Upper lobe of left lung (tissue), 6 donors: ENCODE measurements at places on chromosomes 1 and 21.

DNA sequence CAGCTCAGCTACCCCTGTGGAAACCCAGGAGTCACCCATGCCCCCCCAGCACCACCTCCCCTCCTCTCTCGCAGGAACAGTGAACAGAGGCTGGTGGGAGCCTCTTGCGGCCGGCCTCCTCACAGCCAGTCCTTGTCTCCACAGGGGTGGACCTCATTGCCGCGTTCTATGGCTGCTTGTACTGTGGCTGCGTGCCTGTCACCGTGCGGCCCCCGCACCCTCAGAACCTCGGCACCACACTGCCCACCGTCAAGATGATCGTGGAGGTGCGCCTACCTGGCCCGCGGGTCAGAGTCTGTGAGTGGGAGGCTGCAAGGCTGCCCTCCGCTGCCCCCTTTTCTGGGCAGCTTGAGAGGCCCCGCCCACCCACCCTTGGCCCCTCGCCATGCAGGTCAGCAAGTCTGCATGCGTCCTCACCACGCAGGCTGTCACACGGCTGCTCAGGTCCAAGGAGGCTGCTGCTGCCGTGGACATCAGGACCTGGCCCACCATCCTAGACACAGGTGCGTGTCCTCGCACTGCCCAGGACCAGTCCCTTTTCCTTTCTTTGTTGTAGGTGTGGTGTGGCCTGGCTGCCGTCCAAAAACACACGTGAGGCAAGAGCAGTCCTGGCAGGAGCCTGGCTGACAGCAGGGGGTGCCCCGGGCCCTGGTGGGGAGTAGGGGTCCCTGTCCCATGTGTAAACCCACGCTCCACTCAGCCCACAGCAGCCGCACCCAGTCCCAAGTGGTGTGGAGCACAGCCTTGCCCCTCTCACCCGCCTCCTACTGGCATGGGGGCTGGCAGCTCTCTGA is 50.3 kb downstream of the S100B start:
- H3K36me3 ChIP-seq = peaks cover 85% of the 10 kb centered on the region
- no peak overlapping the region for H3K4me3 ChIP-seq
- no peaks in the 10 kb centered on the region for H3K27me3 ChIP-seq
- H3K4me1 ChIP-seq = peaks cover 6% of the 10 kb centered on the region
- DNase-seq = no peak

GRCh38 chr1:110356379-110356778 is 17.2 kb downstream of the RBM15 start:
- no peaks in the 10 kb centered on the region for H3K27me3 ChIP-seq
- H3K36me3 ChIP-seq = peaks cover 24% of the 10 kb centered on the region
- no peak for DNase-seq
- no peak overlapping the region for H3K27ac ChIP-seq
- H3K4me3 ChIP-seq = no peak overlapping the region

DNA sequence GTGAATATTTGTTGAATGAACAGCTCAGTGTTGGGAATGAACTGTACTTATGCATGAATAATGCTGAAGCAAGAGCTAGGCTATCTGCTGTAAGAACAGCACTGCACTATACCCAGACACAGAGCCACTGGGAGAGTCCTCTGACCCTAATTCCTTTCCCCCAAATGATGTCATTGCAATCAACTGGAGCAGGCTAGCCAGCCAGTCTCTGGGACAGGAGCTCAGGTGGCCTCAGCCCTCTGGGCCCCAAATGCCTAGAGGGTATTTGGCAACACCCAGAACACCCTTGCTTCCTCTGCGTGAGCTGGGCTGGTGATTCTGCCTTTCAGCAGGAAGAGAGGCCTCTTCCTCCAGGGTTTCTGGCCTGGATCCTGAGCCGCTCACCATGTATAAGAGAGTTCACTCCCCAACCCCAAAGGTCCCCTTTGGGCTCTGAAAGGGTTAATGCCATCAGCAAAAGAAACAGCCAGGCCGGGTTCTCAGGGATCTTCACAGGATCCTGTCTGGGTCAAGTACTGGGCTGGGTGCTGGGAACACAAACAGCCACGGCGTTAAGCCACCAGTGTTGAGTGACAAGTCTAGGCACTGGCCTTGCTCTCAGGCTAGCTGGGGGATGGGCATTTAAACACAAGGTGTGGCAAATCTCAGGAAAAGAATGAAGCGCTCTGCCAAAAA is 3.7 kb upstream of the PADI4 start:
- no peaks in the 10 kb centered on the region for H3K27me3 ChIP-seq
- DNase-seq = peak; percentile 58

GRCh38 chr1:230788561-230789275 is 41.5 kb downstream of the CAPN9 start:
- no peaks in the 10 kb centered on the region for H3K27me3 ChIP-seq
- H3K36me3 ChIP-seq = no peaks in the 10 kb centered on the region
- H3K27ac ChIP-seq = no peak overlapping the region
- H3K4me1 ChIP-seq = no peaks in the 10 kb centered on the region
- no peak overlapping the region for H3K4me3 ChIP-seq

DNA sequence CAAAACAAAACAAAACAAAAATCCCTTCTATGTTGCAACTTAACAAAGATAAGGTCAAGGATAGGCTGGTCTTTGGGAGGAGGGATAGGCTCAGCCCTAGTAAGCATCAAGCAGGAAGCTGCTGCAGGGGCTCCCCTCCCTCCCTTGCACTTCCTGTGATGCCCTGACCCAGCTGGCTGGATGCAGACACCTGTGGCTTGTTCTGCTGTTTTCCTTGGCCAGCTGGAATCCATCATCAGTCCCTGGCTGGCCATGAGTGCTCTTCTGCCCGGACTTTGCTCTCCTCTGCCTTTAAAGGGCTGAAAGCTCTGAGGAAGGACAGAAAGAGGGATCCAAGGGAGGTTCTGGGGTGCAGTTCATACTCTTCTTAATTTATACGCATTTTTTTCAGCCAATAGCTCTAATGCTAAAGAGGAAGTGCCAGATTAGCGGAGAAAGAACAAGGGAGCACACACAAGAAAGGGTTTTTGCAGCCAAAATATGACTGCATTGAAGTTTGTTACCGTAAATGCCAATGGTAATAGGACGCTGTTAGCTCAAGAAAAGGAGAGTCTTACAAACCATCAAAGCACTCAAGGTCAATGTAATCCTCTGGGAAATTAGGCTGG is 19.9 kb upstream of the UBE2U start:
- no peaks in the 10 kb centered on the region for H3K27me3 ChIP-seq
- no peaks in the 10 kb centered on the region for H3K36me3 ChIP-seq
- H3K4me1 ChIP-seq = no peaks in the 10 kb centered on the region
- H3K27ac ChIP-seq = no peak overlapping the region

- H3K4me1 ChIP-seq = no peaks in the 10 kb centered on the region
- H3K27me3 ChIP-seq = no peaks in the 10 kb centered on the region
- H3K27ac ChIP-seq = no peak overlapping the region
- DNase-seq = no peak
- no peaks in the 10 kb centered on the region for H3K36me3 ChIP-seq
These were observed 333.0 kb upstream of the KAZN start for GRCh38 chr1:14265495-14265894.

- H3K4me1 ChIP-seq = no peaks in the 10 kb centered on the region
- no peak for DNase-seq
- no peaks in the 10 kb centered on the region for H3K27me3 ChIP-seq
- H3K36me3 ChIP-seq = no peaks in the 10 kb centered on the region
- no peak overlapping the region for H3K4me3 ChIP-seq
- no peak overlapping the region for H3K27ac ChIP-seq
These were observed 195.0 kb upstream of the RGS18 start for GRCh38 chr1:191963286-191963685.

GRCh38 chr1:114323959-114324661 is 170.4 kb upstream of the SYT6 start:
- DNase-seq = peak; percentile 41
- no peak overlapping the region for H3K27ac ChIP-seq
- no peaks in the 10 kb centered on the region for H3K27me3 ChIP-seq

DNA sequence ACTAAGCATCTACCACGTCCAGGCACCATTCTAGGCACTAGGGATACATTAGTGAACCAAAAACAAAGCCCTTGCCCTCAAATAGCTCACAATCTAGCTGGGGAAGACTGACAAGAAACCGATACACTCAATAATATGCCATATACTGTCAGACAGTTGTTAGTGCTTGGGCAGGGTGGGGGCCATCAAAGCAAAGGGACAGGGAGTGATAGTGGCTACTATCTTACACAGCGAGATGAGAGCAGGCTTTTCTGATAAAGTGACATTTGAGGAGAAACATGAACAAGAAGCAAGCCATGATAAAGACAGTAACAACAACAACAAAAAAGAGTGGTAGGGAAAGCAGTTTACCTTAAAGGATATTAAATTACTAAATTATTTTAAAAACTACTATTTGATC is 41.1 kb downstream of the ERO1B start:
- no peaks in the 10 kb centered on the region for H3K36me3 ChIP-seq
- H3K4me3 ChIP-seq = no peak overlapping the region
- no peak overlapping the region for H3K27ac ChIP-seq
- no peaks in the 10 kb centered on the region for H3K27me3 ChIP-seq
- H3K4me1 ChIP-seq = no peaks in the 10 kb centered on the region

- no peak overlapping the region for H3K27ac ChIP-seq
- H3K27me3 ChIP-seq = no peaks in the 10 kb centered on the region
- H3K36me3 ChIP-seq = no peaks in the 10 kb centered on the region
- H3K4me1 ChIP-seq = no peaks in the 10 kb centered on the region
- H3K4me3 ChIP-seq = no peak overlapping the region
- no peak for DNase-seq
These were observed 112.1 kb downstream of the KCTD3 start for GRCh38 chr1:215679231-215679630.

DNA sequence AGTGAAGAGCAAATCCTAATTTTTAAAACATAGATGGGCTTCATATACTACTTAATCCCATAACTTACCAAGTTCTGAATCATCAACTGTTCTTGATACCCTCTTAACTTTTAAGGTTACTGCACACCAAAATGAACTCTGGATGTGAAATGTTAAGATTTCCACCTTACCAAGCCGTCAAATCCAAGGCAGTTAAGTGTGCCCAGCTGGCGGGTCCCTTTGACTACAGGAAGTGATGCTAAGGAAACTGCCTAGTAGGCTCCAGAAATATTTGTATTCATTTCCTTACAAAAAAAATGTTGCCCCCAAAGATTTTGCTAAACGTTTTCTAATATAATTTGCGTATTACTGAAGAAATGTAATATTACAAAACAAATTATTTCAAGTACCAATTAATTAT is 10.7 kb downstream of the NRIP1 start:
- H3K27ac ChIP-seq = no peak overlapping the region
- peaks cover 48% of the 10 kb centered on the region for H3K4me1 ChIP-seq
- no peak for DNase-seq
- H3K4me3 ChIP-seq = no peak overlapping the region
- no peaks in the 10 kb centered on the region for H3K27me3 ChIP-seq
- no peaks in the 10 kb centered on the region for H3K36me3 ChIP-seq

DNA sequence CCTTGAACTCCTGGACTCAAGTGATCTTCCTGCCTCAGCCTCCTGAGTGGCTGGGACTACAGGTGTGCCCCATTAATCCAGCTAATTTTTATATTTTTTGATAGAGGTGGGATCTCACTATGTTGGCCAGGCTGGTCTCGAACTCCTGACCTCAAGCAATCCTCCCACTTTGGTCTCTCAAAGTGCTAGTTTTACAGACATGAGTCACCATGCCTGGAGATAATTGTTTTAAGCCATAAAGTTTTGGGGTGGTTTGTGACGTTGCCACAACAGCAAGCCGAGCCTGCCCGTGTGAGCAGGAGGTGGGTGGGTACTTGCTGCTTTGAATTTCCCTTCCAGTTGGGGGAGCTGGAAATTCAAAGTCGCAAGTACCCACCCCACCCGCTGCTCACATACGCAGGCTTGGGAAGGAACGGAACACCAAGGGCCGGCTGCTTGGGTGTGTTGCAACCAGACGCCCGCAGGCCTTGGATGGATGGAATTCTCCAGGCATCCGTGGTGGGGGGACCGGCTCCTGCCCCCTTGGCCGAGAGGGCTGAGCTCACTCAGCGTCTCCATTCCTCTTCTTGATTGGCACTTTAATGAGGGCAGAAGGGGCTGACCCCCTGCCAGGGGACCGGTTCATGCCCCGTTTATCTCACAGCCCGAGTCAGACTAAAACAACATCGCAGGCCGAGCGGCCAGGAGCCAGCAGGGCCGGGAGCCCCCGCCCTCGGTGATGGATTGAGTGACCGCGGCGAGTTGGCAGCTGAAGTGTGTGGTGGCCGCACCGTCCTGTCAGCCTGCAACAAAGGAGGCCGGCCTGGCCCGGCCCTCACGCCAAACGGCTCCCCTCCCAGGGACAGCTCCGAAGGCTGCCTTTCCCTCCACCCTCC is 78.1 kb downstream of the DHRS3 start:
- H3K27ac ChIP-seq = peak overlapping the region; percentile 52
- H3K4me1 ChIP-seq = peaks cover 17% of the 10 kb centered on the region
- H3K4me3 ChIP-seq = no peak overlapping the region
- no peaks in the 10 kb centered on the region for H3K27me3 ChIP-seq
- DNase-seq = peak; percentile 69

DNA sequence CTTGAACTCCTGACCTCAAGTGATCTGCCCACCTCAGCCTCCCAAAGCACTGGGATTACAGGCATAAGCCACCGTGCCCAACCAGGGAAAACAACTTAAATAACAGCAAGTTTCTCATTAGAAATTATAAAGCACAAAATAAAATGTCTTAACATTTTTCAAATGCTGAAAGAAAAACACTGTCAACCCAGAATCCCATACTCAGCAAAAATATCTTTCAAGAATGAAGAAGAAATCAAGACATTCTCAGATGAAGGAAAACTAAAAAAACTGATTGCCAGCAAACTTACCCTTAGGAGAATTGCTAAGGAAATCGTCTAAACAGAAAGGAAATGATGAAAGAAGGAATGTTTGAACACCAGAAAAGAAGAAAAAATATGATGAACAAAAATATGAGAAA is 191.1 kb upstream of the NR5A2 start:
- no peaks in the 10 kb centered on the region for H3K36me3 ChIP-seq
- H3K27me3 ChIP-seq = no peaks in the 10 kb centered on the region
- no peak overlapping the region for H3K27ac ChIP-seq
- H3K4me1 ChIP-seq = no peaks in the 10 kb centered on the region

DNA sequence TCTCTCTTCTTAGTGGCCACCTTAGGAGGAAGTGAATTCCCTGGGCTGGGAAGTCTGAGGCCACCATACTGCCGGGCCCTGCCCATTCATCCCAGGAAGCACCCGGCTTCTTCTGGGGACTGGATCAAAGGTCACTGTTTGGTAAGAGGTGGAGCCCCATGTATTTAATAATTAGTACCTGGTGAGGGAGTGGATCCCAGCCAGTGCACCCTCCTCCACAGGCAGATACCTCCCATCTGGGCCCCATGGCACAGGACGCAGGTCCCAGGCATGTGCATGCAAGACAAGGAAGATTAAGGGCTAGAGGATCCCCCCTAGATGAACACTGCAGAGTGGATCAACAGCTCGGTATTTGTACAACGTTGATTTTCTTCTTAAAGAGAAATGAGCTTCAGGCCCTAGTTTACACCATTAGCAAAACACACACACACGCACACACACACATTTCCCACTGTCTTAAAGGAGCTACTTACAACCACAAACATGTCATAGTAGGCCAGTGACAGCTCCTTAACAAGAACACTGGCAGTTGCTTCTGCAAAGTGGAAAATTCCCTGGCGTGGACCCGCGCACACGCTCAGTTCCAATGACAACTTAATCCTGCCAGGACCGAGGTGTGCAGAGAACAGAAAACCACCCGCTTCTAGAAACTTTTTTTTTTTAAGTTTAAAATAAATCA is 90.7 kb downstream of the MRPL37 start:
- no peak for DNase-seq
- peak overlapping the region; percentile 36 for H3K27ac ChIP-seq
- peaks cover 41% of the 10 kb centered on the region for H3K4me1 ChIP-seq
- no peaks in the 10 kb centered on the region for H3K36me3 ChIP-seq
